ENCODE measurements at places on chromosomes 6 and 20.

DNA sequence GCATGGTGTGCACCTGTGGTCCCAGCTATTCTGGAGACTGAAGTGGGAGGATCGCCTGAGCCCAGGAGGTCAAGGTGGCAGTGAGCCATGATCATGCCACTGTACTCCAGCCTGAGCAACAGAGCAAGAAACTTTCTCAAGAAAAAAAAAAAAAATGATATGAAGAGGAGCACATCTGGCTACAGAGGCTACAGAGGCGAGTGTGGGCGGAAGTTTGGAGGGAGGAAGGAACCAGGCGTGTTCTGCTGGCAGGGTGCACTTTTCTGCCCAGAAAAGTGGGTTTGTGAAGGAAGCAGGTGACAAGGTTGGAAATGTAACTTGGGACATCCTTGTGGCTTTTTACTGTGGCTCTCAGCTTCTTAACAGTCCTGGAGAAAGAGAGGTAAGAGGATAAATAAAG, 96.7 kb downstream of the SNX5 start:
- no peak for DNase-seq

DNA sequence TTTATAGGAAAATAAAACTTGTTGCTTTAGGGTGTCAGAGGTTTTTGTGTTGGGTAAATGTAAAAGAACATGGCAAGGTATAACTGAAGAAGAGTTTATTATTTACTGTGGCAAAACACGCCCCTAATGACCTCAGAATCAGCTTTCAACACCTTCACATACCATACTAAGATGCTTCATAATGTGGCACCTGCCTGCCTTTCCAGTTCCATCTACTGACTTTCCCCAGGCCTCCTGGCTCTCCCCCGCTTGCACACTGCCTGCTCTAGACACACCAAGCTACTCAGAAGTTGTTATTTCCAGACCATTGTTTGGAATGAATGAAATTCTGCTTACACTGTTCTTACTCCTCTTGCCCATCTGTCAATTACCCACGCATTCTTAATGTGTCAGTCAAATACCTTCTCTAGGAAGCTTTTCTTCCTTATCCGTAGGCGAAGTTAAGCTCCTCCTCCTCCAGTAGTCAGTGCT, 1.8 kb downstream of the TIAM2 start:
- no peak for DNase-seq

DNA sequence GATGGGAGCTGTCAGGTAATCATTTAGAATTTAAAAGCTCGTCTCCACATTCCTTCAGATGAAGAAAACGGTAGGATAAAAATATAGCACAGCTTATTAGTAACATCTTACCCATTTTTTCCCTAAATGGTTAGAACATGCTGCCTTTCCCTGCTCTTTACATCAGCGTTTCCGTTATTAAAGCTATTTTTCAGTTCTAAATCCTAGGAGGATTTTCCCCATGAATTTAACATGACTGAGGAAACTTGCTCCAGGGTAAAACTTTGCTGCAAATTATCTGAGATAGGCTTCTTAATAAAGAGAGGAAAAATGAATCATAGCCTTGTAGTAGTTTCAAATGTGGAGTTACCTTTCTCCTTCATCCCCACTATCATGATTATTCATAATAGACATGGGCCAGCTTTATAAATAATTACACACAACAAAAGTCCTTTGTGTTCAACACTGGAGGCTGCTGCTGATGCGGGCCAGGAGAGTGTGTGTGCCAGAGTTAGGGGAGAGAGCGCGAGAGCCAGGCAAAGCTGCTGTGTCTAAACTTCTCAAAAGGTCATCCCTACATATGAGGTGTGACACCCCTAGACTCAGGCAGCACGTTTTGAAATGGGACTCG, 24.4 kb downstream of the MYLIP start:
- no peak for DNase-seq

DNA sequence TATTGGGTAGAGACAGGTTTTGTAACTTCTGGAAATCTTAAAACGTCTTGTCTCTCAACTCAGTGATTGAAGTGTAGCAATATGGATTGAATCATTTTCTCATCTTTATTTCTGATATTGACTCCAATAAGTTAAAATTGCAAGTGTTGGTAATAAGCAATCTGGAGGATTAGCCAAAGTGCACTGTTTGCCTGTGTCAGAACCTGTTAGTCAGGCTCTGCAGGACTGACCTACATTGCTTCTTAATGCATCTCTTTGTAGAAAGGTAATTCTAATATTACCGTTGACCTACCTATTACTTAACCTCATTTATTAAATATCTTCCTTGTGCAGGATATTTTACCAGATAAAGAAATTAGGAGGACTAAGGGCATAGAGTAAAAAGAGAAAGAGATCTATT, 484.0 kb upstream of the CITED2 start:
- DNase-seq: peak; percentile 17

DNA sequence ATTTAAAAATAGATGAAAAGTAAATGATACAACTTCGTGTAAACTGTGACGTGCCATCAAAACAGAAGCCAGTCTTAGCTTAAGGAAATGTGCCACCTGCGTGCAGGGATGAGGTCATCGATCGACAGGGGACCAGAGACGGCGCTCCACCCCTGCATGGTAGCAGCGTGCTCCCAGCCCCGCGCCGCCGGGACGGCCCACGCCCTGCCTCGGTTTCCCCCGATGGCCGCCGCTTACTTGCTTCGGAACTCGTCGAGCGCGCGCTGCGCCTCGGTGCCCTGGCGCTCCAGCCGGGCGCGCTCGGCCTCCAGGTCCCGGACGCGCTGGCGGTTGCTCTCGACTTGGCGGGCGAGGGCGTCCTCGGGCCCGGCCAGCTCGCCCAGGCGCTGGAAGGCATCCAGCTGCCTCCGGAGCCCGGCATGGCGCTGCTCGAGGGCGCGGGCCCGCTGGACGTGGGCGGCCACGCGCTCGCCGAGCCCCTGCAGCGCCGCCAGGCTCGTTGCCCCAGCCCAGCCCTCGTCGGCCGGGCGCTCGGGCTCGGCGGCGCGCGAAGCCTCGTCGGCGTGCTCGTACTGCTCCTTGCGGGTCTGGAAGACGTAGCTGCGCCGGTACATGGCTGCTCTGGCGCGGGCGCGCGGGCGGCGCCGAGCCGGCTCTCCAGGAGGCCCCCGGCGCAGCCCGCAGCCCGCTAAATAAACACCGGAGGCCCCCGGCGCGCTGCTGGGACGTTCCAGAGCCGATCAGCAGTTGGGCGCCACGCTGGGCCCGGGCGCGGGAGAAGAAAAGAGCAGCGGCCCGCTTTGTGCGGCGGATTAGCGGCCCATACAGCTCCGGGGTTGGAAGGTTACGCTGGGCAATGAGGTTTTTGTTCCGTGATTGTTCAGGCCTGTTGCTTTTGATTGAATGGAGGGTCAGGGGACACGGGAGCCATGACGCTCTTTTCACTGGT, at the start of gene BFSP1:
TSS of gene BFSP1 (minus strand) at position 664 of the 949 bp plus-strand sequence. CDS start at position 614, 50 bp downstream.
- peak; percentile 56 for DNase-seq

GRCh38 chr6:147321260-147321659, 117.0 kb downstream of the STXBP5 start:
- no peak for DNase-seq

DNA sequence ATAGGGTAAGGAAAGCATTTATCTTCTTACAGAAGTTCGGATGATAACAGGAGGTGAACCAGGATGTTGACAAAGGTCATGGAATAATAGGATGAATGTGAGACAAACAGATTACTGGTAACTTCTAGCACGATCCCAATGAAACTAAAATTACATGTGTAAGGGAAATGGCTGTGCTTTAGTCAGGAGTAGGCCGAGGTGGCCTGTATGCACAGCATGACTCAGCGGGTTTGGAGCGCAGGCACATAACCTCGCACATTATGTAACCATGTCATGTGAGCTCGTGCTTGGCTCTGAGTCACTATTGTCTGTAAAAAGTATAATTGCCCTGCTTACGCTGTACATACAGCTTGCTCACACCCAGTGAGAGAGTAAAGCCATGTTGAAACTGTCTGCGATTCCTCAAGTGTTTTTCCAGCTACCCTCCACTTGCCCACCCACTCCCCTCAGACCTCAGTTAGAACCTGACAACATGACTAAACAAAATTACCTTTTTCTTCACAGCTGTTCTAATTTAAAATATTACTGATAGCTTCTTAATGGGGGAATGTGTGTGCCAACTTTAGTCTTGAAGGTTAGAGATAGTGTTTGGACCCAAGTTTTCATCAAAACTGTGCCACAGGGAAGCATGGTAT, 8.2 kb downstream of the CYB5R4 start:
- DNase-seq: peak; percentile 36

- DNase-seq: no peak
Observed at GRCh38 chr6:47246551-47246950, 63.2 kb downstream of the TNFRSF21 start.

GRCh38 chr6:14882394-14883026, 363.4 kb upstream of the JARID2 start:
- no peak for DNase-seq

DNA sequence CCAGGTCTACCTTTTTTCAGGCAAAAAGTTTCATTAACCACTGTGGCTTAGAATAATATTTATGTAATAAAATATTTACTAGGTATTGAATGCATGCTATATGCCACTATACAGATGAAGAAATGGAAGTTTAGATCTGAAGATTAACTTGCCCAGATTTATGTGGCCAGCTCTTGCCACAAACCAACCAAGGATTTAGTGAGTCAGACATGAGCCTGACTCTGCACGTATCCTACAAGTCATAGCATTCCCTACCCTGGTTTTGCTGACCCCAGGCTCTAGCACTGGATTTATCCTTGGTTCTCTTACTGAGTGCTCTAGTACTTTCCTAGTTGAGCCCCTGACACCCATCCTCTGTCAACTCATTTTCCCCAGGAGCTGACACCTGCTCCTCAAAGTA, 75.4 kb downstream of the ANKEF1 start:
- DNase-seq: no peak

GRCh38 chr20:32321390-32321789, 36.7 kb upstream of the ASXL1 start:
- DNase-seq: no peak

DNA sequence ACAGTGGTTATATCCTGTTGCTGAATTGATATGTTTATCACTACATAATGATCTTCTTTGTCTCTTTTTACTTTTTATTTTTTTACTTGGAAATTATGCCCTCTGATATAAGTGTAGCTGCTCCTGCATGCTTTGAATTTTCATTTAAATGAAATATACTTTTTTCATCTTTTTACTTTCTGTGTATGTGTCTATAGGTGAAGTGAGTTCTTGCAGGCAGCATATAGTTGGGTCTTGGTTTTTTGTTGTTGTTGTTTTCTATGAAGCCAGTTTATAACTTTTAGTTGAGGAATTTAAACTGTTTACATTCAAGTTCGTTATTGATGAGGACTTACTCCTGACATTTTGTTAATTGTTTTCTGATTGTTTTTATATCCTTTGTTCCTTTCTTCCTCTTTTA, 103.1 kb upstream of the DOK5 start:
- DNase-seq: no peak

GRCh38 chr20:50898475-50898874, 32.8 kb downstream of the ADNP start:
- no peak for DNase-seq

- DNase-seq: no peak
Observed at GRCh38 chr6:155380666-155381332, 66.5 kb upstream of the TFB1M start.

DNA sequence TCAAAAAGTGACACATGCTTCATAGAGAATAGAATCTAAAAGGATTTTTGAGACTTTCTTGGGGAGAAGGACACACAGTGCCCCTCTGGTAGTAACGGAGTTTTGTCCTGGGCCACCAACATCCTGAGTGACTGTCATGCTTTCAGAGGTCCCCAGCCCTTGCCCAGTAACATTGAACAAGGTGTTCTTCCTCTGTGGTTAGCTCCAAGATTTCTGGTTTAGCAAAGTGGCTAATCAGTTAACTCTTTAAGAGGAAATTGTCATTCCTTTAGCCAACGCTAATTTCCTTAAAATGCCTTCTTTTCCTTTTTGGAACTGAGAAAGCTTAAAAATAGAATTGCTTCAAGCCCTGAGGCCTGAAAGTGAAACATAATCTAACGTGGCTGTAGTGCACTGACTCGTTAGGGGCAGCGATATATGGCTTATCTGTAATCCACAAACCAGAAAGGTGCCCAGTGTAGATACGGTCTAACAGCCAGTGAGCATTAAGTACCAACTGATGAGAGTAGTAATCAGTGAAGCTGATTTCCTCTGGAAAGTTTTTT, 7.8 kb downstream of the E2F3 start:
- peak; percentile 27 for DNase-seq

GRCh38 chr6:34259529-34260069, 10.8 kb upstream of the SMIM29 start:
- DNase-seq: no peak
